Stimulated activated naive B cell treated with anti-CD40 and anti-IgM and Interleukin-4, amounts not matched to agents 10 μg/mL and 1 μg/mL and 100 μg/mL, for 72 hours (primary cell): ENCODE measurements at places on chromosomes 1 and 21.

DNA sequence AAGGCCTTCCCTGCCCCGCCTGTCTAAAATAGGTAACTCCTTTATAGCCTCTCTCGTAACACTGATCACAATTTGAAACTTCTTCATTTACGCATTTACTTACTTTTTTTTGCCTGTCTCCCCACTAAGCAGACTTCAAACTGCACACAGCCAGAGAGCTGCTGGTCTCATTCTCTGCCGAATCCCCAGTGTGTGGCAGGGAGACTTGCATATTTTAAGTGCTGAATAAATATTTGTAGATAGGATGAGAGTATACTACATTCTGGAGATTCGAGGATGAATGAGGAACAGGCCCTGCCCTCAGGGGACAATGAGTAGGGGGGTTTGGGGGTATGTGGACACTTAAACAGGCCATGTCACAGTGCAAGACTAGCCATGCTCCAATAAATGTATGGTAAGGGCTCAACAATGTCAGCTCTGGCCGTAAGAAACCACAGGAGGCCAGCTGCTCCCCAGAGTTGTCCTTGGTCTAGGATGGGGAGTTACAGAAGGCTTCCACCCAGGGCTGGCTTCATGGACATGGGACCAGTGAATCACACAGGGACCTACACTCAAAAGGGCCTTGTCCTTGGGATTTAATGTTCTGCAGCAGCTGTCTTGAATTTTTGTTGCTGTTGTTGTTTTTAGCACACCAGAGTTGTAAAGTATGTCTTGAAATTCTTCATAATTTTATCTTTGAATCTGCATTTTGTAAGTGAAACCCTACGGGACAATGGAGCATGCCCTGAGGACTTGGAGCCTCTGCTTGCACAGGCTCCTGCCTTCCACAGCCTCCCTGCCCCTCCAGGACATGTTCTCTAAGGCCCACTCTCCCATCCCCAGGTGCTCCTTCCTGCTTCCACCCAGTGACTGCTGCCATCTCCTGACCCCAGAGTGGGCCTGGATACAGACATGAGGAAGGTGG, 8.5 kb downstream of the DIO1 start:
- no peak overlapping the region for H3K4me3 ChIP-seq
- no peaks in the 10 kb centered on the region for H3K27me3 ChIP-seq
- H3K4me1 ChIP-seq = peaks cover 6% of the 10 kb centered on the region
- peaks cover 1% of the 10 kb centered on the region for H3K36me3 ChIP-seq
- H3K27ac ChIP-seq = no peak overlapping the region

- no peak for DNase-seq
- no peaks in the 10 kb centered on the region for H3K4me1 ChIP-seq
These were observed 349.2 kb upstream of the PLD5 start for GRCh38 chr1:242873661-242874060.

GRCh38 chr1:170318736-170319135, 173.0 kb downstream of the NTMT2 start:
- H3K4me3 ChIP-seq = no peak overlapping the region
- H3K27me3 ChIP-seq = no peaks in the 10 kb centered on the region
- no peaks in the 10 kb centered on the region for H3K4me1 ChIP-seq
- no peak for DNase-seq
- no peak overlapping the region for H3K27ac ChIP-seq

GRCh38 chr1:14486401-14487201, 111.9 kb upstream of the KAZN start:
- H3K4me1 ChIP-seq = no peaks in the 10 kb centered on the region
- no peak for DNase-seq
- no peak overlapping the region for H3K27ac ChIP-seq
- no peaks in the 10 kb centered on the region for H3K36me3 ChIP-seq

GRCh38 chr1:8681911-8682310, 135.5 kb downstream of the RERE start:
- no peak overlapping the region for H3K27ac ChIP-seq
- no peak for DNase-seq
- H3K27me3 ChIP-seq = no peaks in the 10 kb centered on the region
- no peak overlapping the region for H3K4me3 ChIP-seq

DNA sequence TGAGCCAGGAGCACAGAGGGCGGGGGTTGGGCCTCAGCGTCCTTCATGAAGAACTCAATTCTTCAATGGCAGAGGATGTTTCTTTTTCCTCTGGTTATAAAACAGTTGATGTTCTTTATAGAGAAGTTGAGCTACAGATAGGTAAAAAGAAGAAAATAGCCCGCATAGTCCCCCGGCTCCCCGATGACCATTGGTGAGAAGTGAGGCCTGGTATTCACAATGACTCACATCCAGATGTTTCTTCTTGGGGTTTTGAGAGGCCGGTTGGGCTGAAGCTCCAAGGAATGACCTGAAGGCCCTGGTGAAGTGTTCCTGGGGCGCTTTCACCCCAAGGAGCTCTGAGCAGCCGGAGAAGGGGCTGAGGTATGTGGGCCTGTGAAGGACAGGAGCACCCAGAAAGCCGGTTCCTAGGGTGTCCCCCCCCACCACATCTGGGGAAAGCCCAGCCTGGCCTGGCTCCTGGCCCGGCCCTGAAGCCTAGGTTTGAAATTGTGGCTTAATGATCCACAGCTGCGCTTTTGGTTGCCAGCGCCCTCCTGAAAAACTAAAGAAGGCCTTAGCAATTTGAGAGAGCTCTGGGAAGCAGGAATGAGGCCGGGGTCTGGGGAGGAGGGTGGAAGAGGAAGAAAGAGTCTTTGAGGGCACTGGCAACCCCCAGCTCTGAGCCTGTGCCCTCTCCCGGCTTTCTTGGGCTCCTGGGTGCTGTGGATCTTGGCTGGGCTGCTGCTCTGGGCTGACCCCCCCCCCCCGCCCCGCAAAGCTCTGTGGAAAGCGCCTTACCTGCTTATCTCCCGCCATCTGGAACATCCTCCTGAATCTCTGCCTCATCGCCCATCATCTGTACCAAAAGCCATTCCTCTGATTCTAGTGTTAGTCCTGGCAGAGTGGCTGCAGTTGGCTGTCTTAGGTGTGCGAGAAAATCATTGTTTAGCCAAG, 444.7 kb downstream of the CAMTA1 start:
- no peak overlapping the region for H3K27ac ChIP-seq
- H3K27me3 ChIP-seq = peaks cover 11% of the 10 kb centered on the region
- no peaks in the 10 kb centered on the region for H3K4me1 ChIP-seq

DNA sequence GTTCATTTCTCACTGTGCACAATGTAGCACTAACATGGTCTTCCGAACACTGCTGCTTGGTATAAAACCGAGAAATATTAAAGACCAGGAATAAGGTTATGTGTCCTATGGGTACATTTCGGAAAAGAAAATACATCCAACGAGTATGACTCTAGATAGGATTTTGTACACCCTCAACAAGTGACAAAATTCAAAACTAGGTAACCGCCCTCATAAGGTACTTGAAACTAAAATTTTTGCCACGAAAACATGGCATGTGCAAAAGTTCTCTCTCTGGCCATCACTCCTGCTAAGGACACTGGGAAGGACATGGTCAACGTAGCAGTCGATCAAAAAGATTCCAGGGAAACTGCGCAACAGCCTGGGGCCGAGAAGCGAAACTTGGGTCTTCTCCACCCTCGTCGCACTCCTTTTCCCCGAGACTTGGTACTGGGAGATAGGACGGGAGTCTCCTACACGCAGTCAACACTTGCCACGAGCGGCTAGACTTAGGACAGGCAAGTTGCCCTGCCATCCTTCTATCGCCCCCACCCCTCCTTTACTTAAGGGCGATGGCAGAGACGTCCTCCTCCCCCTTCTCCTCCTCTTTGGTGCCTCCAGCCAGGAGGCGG, 338 bp upstream of the TOR1AIP1 start:
- H3K36me3 ChIP-seq = peaks cover 14% of the 10 kb centered on the region
- no peaks in the 10 kb centered on the region for H3K27me3 ChIP-seq
- peaks cover 15% of the 10 kb centered on the region for H3K4me1 ChIP-seq

DNA sequence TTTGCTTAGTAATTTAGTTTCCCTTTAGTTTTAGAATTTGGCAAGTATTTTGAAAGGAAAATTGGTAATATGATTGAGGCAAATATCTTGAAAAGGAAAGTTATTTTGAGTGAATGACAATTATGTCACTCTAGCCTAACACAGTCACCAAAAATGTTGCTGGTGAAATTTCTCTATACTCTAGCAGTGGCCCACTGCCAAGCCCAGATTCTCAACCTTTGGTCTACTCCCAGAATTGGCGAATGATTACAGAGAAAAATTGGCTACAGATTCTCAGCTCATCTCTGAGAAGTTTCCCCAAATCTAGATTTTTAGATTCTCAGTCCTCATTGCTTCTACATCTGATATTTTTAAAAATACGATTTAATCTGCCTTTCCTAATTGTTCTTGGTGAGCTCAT, 84.9 kb downstream of the PIGK start:
- H3K36me3 ChIP-seq = no peaks in the 10 kb centered on the region
- H3K4me1 ChIP-seq = no peaks in the 10 kb centered on the region
- no peak overlapping the region for H3K4me3 ChIP-seq
- no peak overlapping the region for H3K27ac ChIP-seq
- H3K27me3 ChIP-seq = no peaks in the 10 kb centered on the region
- no peak for DNase-seq

- no peak overlapping the region for H3K4me3 ChIP-seq
- no peak for DNase-seq
- H3K36me3 ChIP-seq = no peaks in the 10 kb centered on the region
These were observed 37.2 kb upstream of the SIM2 start for GRCh38 chr21:36661511-36662309.

- H3K4me3 ChIP-seq = no peak overlapping the region
- no peaks in the 10 kb centered on the region for H3K27me3 ChIP-seq
These were observed 438.9 kb downstream of the SMYD3 start for GRCh38 chr1:246068217-246068512.

- no peak overlapping the region for H3K27ac ChIP-seq
- no peak for DNase-seq
- no peak overlapping the region for H3K4me3 ChIP-seq
- H3K4me1 ChIP-seq = peaks cover 2% of the 10 kb centered on the region
- no peaks in the 10 kb centered on the region for H3K27me3 ChIP-seq
These were observed 44.6 kb downstream of the KCNAB2 start for GRCh38 chr1:6090288-6090687.

DNA sequence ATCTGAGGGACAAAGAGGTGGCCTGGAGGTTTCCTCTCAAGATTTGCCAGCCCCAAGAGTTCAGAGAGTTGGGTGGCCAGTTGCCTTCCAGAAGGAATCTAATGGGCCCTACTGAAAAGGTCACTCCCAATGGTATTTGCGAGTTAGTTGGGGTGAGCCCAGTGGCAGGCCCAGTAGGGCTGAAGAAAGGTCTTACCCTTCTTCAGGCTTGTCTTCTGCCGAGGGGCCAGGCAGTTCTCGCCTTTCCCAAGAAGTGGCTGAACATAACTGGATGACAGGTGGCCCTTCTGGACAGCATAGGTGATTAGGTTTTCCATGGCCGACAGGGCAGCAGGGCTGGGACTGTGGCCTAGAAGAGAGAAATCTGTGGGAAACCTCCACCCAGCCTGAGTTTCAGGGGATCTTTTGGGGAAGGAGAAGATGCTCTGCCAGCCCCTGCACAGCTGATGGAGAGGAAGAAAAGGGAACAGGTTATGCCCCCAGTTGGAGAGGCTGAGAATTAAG, 7.2 kb downstream of the PGLYRP4 start:
- H3K27ac ChIP-seq = no peak overlapping the region
- no peaks in the 10 kb centered on the region for H3K36me3 ChIP-seq
- H3K4me3 ChIP-seq = no peak overlapping the region
- peaks cover 78% of the 10 kb centered on the region for H3K27me3 ChIP-seq
- H3K4me1 ChIP-seq = peaks cover 22% of the 10 kb centered on the region

- peak overlapping the region; percentile 19 for H3K4me3 ChIP-seq
- H3K4me1 ChIP-seq = peaks cover 41% of the 10 kb centered on the region
- peak overlapping the region; percentile 37 for H3K27ac ChIP-seq
- DNase-seq = no peak
These were observed 155.4 kb downstream of the EIF4G3 start for GRCh38 chr1:21021311-21021710.

GRCh38 chr1:147560765-147561471, 19.6 kb downstream of the BCL9 start:
- no peak for DNase-seq
- H3K4me1 ChIP-seq = peaks cover 6% of the 10 kb centered on the region
- H3K27me3 ChIP-seq = peaks cover 33% of the 10 kb centered on the region
- H3K27ac ChIP-seq = no peak overlapping the region
- H3K36me3 ChIP-seq = no peaks in the 10 kb centered on the region

GRCh38 chr1:3577300-3577699, 34.0 kb downstream of the MEGF6 start:
- H3K27ac ChIP-seq = no peak overlapping the region
- peak overlapping the region; percentile 13 for H3K4me3 ChIP-seq
- no peak for DNase-seq
- H3K27me3 ChIP-seq = peaks cover 9% of the 10 kb centered on the region

GRCh38 chr1:25549273-25550154, 6.1 kb downstream of the LDLRAP1 start:
- H3K4me1 ChIP-seq = peaks cover 51% of the 10 kb centered on the region
- H3K36me3 ChIP-seq = peaks cover 3% of the 10 kb centered on the region
- H3K4me3 ChIP-seq = peak overlapping the region; percentile 71
- peak; percentile 75 for DNase-seq
- H3K27me3 ChIP-seq = peaks cover 5% of the 10 kb centered on the region

DNA sequence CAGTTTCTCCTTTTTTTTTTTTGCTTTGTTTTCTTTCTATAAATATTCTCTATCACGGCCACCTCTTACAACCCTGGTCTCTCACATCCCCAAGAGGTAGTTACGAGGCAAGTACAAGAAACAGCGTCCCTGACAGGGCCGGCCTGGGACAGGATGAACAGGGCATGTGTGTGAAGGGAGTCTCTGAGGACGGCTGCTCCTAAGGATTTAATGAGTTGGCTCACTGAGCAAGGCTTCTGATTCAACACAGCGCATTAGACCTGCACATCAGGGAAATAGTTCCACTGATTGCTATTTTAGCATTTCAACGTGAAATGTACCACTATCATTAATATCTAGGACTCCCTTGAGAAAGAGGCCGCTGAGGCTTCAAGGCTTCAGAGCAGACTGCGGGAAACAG, 54.0 kb downstream of the NTPCR start:
- H3K4me3 ChIP-seq = no peak overlapping the region
- no peak for DNase-seq
- H3K27me3 ChIP-seq = no peaks in the 10 kb centered on the region
- H3K36me3 ChIP-seq = peaks cover 20% of the 10 kb centered on the region
- H3K27ac ChIP-seq = no peak overlapping the region
- no peaks in the 10 kb centered on the region for H3K4me1 ChIP-seq

DNA sequence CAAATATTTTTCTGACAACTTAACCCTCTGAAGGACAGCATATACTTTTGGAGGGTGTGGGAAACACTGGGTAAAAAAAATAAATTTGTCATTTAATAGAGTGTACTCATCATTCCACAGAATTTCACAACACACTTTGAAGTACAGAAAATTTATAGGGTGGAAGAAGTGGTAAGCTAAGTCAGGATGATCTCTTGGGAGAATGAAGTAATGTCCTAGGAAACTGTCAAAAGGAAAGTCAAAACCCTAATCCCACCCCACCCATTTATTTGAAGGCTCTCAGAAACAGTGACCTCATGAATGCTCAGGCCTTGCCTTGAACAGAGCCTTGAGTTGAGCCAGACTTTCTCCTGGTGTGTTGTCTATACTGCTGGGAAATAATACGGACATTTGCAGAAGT, 7.3 kb upstream of the UAP1 start:
- no peak overlapping the region for H3K27ac ChIP-seq
- no peak for DNase-seq
- no peaks in the 10 kb centered on the region for H3K4me1 ChIP-seq
- H3K27me3 ChIP-seq = no peaks in the 10 kb centered on the region

GRCh38 chr21:33817663-33818451, 97.7 kb downstream of the ATP5PO start:
- DNase-seq = no peak
- H3K4me1 ChIP-seq = no peaks in the 10 kb centered on the region
- no peaks in the 10 kb centered on the region for H3K36me3 ChIP-seq

- DNase-seq = no peak
- peak overlapping the region; percentile 47 for H3K4me3 ChIP-seq
- peak overlapping the region; percentile 33 for H3K27ac ChIP-seq
- H3K4me1 ChIP-seq = peaks cover 42% of the 10 kb centered on the region
- H3K27me3 ChIP-seq = no peaks in the 10 kb centered on the region
These were observed 3.3 kb downstream of the METTL13 start for GRCh38 chr1:171784784-171785183.
